Activated T-helper 1 cell treated with anti-CD3 and anti-CD28 coated beads, Interleukin-12 subunit alpha, Interleukin-12 subunit beta, Interleukin-2, Interleukin-4 antibody, amounts not matched to agents 30 ng/mL and 10 ng/mL and 1 ng/mL, durations not matched to agents 14 hours and 24 hours and 36 hours (primary cell): ENCODE measurements at places on chromosomes 7 and 10.
A peak's percentile ranks its signal among the peaks of the same experiment; 100 is the strongest.

GRCh38 chr7:138667535-138668228 lies 33.5 kb downstream of the SVOPL start:
- H3K27me3 ChIP-seq: peaks cover 23% of the 10 kb centered on the region
- H3K4me1 ChIP-seq: peaks cover 28% of the 10 kb centered on the region
- no peak for DNase-seq
- H3K36me3 ChIP-seq: no peaks in the 10 kb centered on the region
- H3K4me3 ChIP-seq: no peak overlapping the region

GRCh38 chr7:22814261-22815208 lies 8.1 kb downstream of the TOMM7 start:
- DNase-seq: no peak
- H3K27me3 ChIP-seq: no peaks in the 10 kb centered on the region
- no peak overlapping the region for H3K4me3 ChIP-seq
- H3K36me3 ChIP-seq: peaks cover 24% of the 10 kb centered on the region
- H3K27ac ChIP-seq: no peak overlapping the region

DNA sequence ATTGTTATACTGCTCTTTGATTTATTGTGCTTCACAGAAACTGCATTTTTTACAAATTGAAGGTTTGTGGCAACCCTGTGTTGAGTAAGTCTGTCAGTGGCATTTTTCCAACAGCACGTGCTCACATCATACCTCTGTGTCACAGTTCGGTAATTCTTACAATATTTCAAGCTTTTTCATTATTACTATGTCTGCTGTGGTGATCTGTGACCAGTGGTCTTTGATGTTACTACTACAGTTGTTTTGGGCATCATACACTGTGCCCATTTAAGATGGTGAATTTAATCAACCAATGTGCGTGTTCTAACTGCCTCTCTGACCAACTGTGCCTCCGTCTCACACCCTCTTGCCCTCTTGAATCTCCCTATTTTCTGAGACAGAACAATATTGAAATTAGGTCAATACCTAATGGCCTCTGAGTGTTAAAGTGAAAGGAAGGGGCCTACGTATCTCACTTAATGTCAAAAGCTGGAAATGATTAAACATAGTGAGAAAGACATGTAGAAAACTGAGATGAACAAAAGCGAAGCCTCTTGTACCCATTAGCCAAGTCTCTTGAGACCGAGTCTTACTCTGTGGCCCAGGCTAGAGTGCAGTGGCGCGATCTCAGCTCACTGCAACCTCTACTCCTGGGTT lies 20.2 kb upstream of the ASL start:
- no peak overlapping the region for H3K27ac ChIP-seq
- no peaks in the 10 kb centered on the region for H3K4me1 ChIP-seq
- no peak for DNase-seq
- H3K27me3 ChIP-seq: no peaks in the 10 kb centered on the region
- H3K36me3 ChIP-seq: no peaks in the 10 kb centered on the region

DNA sequence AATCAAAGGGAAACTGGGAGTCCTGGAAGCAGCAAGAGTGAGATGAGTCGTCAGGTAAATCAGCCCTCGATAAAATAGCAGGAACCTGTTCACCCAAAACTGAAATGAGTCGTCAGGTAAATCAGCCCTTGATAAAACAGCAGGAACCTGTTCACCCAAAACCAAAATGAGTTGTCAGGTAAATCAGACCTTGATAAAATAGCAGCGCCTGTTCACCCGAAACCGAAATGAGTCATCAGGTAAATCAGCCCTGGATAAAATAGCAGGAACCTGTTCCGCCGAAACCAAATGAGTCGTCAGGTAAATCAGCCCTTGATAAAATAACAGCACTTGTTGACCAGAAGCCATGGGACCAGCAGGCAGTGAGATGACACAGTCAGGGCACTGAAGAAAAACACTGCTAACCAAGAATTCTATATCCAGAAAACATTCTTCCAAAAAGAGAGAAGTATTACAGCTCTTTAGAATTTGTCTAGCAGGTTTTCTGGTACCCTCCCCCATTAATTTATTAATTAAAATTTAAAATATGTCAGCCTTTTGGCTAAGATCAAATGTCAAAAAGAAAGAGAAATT lies 3.4 kb upstream of the CYP2E1 start:
- peaks cover 47% of the 10 kb centered on the region for H3K27me3 ChIP-seq
- no peak overlapping the region for H3K27ac ChIP-seq
- DNase-seq: no peak
- H3K4me3 ChIP-seq: no peak overlapping the region

GRCh38 chr7:4286351-4286750 lies 395.7 kb upstream of the FOXK1 start:
- H3K4me1 ChIP-seq: no peaks in the 10 kb centered on the region
- H3K36me3 ChIP-seq: peaks cover under 1% of the 10 kb centered on the region
- H3K27ac ChIP-seq: no peak overlapping the region
- DNase-seq: no peak

GRCh38 chr7:142910031-142910433 lies 23.5 kb downstream of the TRPV5 start:
- no peak for DNase-seq
- no peaks in the 10 kb centered on the region for H3K36me3 ChIP-seq
- H3K4me1 ChIP-seq: no peaks in the 10 kb centered on the region
- no peak overlapping the region for H3K27ac ChIP-seq

GRCh38 chr10:70799124-70799523 lies 13.9 kb upstream of the TBATA start:
- no peak overlapping the region for H3K27ac ChIP-seq
- no peaks in the 10 kb centered on the region for H3K36me3 ChIP-seq
- peaks cover 28% of the 10 kb centered on the region for H3K27me3 ChIP-seq
- H3K4me1 ChIP-seq: no peaks in the 10 kb centered on the region
- no peak overlapping the region for H3K4me3 ChIP-seq

DNA sequence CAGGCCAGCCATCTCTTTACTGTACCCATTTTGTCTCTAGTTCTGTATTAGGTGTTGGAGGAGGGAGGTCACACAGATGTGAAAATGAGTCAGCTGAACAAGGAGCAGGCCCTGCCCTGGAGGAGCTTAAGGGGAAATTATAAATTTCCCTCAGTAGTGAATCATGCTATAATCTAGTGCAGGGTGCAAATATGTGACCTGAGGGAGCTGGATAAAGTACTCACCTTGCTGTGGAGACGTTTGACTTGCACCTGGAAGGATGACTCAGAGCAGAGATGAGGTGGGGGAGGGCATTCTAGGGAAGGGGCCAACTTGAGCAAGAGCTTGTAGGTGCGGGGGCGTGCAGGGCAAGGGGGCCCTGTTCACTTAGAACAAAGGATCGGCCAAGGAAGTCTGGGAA lies 610.6 kb downstream of the SDK1 start:
- no peak for DNase-seq
- H3K27ac ChIP-seq: no peak overlapping the region
- no peaks in the 10 kb centered on the region for H3K4me1 ChIP-seq
- H3K4me3 ChIP-seq: no peak overlapping the region
- H3K27me3 ChIP-seq: peaks cover 2% of the 10 kb centered on the region

DNA sequence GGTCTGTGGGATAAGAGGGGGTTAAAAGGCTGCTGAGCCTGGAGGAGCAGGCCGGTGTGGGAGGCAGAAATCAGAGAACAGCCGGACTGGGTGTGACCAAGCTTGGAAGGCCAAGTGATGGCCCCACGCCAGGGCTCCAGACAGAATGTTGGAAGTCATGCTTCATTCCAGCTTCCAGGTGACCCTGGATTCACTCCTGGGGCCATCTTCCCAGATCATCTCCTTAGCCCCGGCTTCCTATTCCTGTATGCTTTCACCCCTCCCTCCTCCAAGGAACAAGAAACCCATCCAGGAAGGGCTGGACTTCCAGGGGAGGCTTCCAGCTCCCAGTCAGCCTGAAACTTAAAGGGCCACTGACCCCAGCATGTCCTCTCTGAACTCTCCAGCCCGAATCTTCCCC lies 1.0 kb downstream of the INMT start:
- DNase-seq: no peak
- H3K27ac ChIP-seq: no peak overlapping the region
- H3K36me3 ChIP-seq: no peaks in the 10 kb centered on the region
- peaks cover 5% of the 10 kb centered on the region for H3K27me3 ChIP-seq

DNA sequence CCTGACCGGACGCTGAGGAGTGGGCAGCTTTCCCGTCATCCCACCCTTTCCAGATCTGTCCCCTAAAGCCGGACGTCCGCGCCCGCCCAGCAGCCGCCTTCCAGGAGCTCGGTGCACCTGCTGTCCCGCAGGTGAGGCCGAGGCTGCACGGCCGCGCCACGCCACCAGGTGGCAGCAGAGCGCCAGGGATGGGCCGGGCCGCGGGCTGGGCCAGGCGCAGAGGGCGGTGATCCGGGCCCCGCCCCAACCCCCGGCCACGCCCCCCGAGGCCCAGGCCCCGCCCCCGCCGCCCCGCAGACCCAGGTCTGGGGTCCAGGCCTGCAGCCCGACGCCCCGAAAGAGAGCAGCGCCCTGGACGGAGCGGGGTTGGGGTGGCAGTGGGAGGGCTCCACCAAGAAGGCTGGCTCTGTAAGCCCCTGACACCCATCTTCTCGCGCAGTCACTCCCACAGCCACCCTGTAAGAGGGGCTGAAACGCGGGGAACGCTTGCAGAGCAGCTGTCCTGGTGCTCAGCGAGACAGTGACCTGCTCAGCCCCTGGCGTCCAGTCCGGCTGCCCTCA lies 32.2 kb downstream of the FOXL3 start:
- no peak overlapping the region for H3K27ac ChIP-seq
- no peaks in the 10 kb centered on the region for H3K36me3 ChIP-seq
- no peaks in the 10 kb centered on the region for H3K4me1 ChIP-seq
- H3K27me3 ChIP-seq: peaks cover 7% of the 10 kb centered on the region
- DNase-seq: peak; percentile 78

DNA sequence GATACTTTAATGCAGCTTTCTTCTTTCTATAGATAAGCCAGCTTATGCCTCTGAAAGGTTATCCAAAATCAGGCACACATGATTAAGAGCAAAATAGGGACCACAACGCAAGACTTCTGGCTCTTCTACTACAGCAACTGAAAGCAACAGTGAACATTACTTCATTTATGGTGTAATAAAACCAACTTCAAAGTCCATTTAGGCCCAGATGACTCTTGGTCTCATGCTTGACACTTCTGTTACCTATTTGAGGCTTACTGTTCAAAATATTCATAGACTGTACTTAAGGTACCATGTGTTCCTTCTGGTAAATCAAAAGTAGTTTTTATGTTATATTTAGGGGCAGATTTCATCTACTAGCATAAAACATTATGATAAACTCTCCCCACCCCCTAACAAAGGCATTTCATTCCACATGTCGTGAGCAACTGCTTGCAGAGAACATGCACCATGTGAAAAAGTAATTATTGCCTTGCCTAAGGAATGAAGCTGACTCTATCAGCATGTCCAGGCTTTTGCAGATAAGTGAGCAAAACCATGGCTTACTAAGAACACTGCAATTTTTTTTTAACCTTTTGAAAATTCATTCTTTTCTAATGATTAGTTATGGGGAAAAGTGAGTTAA lies 154.9 kb upstream of the ITGB1 start:
- no peak overlapping the region for H3K4me3 ChIP-seq
- no peak overlapping the region for H3K27ac ChIP-seq
- H3K27me3 ChIP-seq: no peaks in the 10 kb centered on the region
- no peaks in the 10 kb centered on the region for H3K36me3 ChIP-seq
- no peak for DNase-seq

DNA sequence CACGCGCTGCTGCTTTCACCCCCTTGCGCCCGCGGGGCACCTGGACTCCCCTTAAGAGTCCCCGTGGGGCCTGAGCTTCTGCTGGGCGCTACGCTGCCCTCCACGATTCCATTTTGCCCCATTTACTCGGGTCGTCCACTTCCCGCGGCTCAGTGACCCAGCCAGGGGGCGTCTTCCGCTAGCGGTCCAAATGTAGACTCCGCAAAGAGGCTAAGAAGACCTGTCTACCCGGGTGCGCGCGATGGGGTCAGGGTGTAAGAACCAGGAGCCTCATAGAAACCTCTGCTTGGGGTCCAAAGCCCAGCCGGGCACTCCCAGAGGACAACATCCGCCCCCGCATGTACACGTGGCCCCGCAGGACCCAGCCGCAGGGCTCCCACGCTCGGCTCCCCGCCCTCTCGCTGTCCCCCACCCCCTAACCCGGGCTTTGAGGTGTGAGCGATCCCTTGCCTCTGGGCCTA lies 5.2 kb upstream of the HMX2 start:
- no peak overlapping the region for H3K4me3 ChIP-seq
- H3K27me3 ChIP-seq: peaks cover 83% of the 10 kb centered on the region
- no peaks in the 10 kb centered on the region for H3K36me3 ChIP-seq
- H3K4me1 ChIP-seq: peaks cover 17% of the 10 kb centered on the region

- H3K27ac ChIP-seq: no peak overlapping the region
- no peak overlapping the region for H3K4me3 ChIP-seq
- H3K4me1 ChIP-seq: no peaks in the 10 kb centered on the region
- no peaks in the 10 kb centered on the region for H3K36me3 ChIP-seq
- no peaks in the 10 kb centered on the region for H3K27me3 ChIP-seq
Observed at GRCh38 chr7:38002689-38003088, 82.2 kb downstream of the EPDR1 start.

DNA sequence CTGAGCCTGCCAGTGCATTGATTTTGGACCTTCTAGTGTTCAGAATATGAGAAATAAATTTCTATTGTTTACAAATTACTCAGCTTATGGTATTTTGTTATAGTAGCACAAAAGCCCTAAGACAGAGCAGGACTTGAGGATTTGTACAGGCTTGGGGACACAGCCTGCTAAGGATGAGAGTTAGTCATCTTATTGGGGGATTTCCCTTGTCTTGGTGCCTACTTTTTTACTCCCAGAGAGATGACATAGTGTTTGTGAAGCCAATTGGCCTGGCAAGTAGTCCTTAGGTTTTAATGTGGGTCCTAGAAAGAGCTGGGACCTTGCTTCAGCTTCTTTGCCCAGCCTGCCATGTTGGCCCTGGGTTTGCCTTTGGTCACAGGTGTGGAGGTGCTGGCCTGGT lies 364.0 kb downstream of the REEP3 start:
- no peak overlapping the region for H3K4me3 ChIP-seq
- H3K36me3 ChIP-seq: no peaks in the 10 kb centered on the region
- no peaks in the 10 kb centered on the region for H3K4me1 ChIP-seq
- no peak overlapping the region for H3K27ac ChIP-seq

DNA sequence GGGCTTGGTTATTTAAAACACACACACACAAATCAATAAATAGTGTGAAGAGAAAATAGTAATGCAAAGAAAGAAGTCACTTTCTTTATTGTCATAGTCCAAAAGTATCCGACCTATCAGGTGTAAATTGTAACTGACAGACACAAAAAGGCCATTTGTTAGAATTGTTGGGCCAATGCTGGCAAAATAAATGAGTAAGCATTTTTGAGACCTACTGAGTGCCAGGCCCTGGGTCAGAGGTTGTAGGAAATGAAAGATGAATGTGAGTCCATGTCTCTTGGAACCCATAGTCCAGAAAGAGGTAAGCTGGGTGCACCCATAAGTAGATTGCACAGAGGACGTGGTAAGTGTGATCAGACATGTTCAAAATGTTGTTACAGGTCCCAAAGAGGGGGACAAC lies 13.5 kb upstream of the EGR2 start:
- peaks cover 13% of the 10 kb centered on the region for H3K4me1 ChIP-seq
- H3K4me3 ChIP-seq: no peak overlapping the region
- H3K36me3 ChIP-seq: no peaks in the 10 kb centered on the region
- no peak for DNase-seq
- H3K27ac ChIP-seq: no peak overlapping the region

GRCh38 chr7:71543396-71543795 lies 411.5 kb downstream of the GALNT17 start:
- no peak overlapping the region for H3K4me3 ChIP-seq
- no peaks in the 10 kb centered on the region for H3K36me3 ChIP-seq
- H3K27ac ChIP-seq: no peak overlapping the region
- H3K27me3 ChIP-seq: no peaks in the 10 kb centered on the region
- no peak for DNase-seq
